ENCODE measurements at places on chromosomes 3 and 15. TPM values are rescaled to one million over a fixed set of nuclear protein-coding genes. Genes with fewer than 3 reads are reported as not detected.
A peak's percentile ranks its signal among the peaks of the same experiment; 100 is the strongest.

DNA sequence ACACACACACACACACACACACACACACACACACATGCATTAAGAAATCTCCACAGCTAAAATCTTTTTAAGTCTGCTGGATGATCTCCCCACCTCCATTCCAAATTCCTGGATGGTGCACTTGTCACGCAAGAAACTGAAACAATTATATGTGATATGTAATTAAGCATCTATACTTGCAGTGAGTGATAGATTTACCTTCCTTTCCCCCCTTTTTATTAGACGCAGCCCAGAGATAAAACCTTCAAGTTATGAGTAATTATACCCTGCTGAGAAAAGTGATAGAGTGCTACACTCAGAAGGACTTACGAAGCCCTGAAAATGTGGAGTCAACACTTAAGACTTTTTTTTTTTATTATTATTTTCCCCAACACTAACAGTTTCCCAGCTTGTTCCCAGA lies 255.2 kb downstream of the LSAMP start:
- no peak for DNase-seq

GRCh38 chr15:35293353-35294130 lies 208.4 kb upstream of the NANOGP8 start:
- DNase-seq: no peak

GRCh38 chr3:185046164-185046515 lies 106.7 kb downstream of the C3orf70 start:
- DNase-seq: no peak

PPP1R14D gene
- not detected for total RNA-seq

DNAJA4 gene
- 26.5 TPM for total RNA-seq

GRCh38 chr3:127170814-127171213 lies 22.1 kb upstream of the PRR23E start:
- peak; percentile 67 for DNase-seq

CASR gene
- total RNA-seq: not detected

All from vagina (tissue), 2 donors.